ENCODE measurements at places on chromosomes 11 and 22.
A peak's percentile ranks its signal among the peaks of the same experiment; 100 is the strongest.

DNA sequence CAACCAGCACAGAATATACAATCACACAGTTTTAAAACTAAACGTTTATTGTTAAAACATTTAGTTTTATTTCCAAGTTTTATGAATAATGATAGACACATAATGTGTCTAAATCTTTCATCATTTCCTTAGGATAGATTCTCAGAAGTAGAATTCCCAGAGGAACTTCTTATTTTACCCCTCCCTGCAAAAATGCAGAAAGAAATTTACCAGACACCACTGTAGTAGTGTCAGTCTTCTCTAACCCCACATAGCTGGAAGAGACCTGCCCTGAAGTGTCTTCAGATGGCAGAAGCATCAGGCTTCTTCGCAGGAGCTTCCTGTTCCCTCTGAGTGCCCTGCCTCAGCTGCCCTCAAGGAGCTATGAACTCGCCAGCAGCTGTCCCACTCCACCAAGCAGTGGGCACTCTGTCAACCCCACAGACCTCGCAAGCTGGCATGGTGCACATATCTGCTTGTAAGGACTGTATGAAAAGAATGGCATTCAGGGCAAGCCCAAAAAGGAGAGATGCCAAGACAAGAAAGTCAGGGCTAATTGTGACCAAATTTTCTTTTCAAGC, 28.5 kb upstream of the PAK1 start:
- no peak for DNase-seq

DNA sequence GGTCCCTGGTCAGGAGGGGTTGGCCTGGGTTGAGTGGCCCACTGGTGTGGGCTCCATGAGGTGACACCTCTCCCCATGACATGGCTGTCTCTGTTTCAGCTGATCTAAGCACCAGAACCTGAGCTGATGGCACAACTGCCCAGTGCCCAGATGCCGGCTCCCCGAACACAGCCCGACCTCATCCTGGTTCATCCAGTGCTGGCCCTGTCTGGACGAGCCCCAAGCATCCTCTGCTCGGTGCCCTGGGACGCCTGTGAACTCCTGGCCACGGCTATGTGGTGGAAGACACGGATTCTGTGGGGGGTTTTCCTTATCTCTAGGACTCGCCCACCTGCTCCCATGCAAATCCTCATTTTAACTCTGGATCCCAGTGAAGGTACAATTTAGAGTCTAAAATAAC, 389.2 kb downstream of the SHANK2 start:
- no peak for DNase-seq

DNA sequence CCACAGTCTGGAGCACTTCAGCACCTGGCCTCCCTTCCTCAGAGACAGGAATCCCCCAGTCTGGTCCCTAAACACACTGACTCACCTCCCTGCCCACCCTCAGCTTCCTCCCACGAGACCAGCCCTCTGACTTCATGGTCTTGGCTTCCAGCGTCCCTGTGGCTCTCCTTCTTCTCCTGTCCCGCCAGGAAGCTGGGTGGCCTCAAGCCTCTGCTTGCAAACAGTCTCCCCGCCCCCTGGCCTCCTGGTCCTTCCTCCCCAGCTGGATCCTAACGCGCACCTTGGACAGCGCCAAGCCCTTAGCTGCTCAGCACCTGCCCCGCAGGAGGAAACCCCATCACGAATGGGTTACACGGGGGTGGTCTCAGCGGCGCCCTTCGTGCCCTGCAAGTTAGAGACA, 4.5 kb downstream of the NCF4 start:
- DNase-seq = no peak

DNA sequence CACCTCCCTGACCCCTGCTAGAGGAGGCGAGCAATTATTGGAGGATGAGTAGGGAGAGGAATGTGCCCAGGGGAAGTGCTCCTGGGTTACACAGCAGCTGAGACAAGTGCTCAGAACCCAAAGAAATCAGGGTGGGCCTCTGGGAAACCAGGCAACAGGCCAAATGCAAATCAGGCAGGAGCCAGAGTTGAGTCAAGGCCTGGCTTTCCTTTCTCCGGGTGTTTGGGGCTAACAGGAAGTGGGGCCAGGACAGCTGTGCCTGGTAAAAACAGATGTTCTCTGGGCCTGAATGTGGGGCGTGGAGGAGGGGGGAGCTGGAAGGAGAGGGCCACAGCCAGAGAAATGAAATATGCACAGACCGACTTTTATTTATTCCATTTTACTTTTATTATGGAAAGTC, 22.0 kb downstream of the MFNG start:
- DNase-seq = no peak

- DNase-seq = no peak
These were observed 53.5 kb upstream of the EIF3M start for GRCh38 chr11:32529994-32530588.

- DNase-seq = no peak
These were observed 207.9 kb downstream of the FAT3 start for GRCh38 chr11:92432515-92432914.

DNA sequence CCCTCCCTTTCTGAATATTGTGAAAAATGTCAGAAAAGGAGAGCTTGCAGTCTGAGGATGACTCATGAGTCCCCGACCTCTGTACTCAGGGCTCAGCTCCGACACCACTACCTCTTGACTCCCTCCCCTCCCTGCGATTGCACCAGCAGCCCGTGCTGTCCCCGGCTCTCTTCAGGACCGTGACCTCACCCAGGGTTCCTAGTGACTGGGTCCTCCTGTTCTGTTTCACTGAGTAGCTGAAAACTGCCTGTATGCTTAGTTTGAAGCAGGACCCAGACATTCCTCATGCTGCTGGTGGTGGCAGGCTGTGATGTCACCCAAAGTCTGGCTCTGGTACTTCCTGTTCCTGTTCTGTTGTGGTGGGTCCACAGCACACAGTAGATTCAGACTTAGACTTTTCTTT, 11.7 kb downstream of the PHRF1 start:
- DNase-seq = peak; percentile 82

DNA sequence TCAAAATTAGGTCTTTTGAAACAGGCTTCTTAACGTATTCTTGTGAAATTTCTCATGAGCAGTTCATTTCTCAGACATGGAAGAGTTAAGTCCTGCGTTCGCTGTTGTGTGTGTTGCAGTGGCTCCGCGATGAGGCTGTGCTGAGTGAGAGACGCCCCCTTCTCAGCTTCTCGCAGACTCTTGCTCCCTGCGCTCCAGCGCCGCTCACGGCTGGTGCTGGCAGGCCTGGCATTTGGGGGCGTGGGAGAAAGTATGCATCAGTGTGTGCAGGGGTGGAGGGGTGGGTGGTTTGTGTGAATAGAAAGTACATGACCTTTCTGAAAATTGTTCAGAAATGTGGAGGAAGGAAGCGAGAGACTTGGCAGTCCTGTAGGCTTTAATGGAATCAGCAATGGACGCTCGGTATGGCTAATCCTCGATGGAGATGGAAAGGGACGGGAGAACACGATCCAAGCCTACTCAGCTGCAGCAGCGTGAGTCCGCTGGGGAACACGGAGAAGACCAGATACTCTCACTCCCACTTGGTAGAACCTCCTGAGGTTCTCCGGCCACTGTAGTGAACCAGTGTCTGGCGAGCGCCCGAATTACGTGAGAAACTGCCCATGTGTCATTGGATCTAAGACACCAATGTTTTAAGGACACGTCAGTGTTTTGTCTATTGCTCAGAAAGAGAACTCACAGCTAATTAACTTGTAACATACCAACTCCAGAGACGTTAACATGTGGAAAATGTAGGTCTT, 5.9 kb downstream of the TAB1 start:
- DNase-seq = no peak

DNA sequence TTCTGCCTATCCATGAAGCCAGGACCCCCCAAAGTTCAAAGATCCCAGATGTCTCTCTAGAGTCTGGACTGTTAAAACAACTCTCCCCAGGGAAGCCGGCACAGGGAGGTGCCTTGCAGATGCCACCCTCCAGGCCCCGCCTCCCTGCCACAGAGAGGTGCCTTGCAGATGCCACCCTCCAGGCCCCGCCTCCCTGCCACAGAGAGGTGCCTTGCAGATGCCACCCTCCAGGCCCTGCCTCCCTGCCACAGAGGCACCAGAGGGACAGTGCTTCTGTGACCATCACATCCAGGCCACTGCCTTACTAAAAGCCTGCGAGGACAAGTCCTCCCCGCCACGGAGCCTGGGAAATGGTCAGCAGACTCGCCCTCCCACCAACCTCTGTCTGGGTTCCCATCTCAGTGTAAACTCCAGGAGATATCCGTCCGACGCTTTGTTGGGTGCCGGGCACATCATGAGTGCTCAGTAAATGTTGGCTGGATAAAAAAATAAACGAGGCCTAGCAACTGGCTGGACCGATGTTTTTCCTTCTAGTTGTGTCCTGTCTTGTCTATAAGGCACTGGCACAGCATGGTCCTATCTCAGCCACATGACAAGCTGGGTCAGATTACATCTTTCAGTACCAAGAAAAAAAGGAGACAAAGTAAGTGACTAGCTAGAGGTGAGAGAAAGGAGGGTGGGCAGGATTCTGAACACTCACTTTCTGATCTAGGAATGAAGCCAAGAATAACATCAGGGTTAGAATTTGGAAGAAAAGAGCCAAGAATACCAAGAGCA, 91.2 kb upstream of the CSNK2A3 start:
- no peak for DNase-seq

DNA sequence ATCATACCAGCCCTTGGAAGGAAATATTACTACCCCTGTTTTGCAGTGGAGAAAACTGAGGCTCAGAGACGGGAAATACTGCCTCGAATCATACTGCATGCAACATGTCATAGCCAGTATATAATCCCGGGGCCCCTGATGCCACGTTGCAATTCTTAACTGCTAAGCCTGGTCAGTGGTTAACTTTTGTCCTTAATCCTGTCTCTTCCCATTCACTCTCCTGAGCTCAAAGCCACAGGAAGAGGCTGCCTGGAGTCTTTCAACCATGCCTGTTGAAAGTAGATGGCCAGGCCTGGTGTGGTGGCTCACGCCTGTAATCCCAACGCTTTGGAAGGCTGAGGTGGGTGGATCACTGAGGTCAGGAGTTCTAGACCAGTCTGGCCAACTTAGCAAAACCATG, 166.6 kb downstream of the MIAT start:
- no peak for DNase-seq

DNA sequence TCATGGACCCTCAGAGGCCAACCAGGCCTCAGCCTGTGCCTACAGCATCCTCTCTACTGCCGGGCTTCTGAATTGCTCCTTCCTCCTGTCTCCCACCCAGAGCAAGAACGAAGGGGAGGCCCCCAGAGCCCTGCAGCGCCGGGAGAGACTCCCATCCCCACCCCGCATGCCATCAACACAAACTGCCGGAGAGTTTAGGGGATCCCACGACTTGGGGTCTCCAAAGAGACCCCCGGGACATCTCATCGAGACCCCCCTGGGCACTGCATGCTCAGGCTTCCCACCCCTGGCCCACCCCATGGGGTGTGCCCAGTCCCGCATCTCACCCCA, 8.3 kb upstream of the CD81 start:
- no peak for DNase-seq

- no peak for DNase-seq
These were observed 174.1 kb downstream of the CSNK2A3 start for GRCh38 chr11:11178671-11179638.

- no peak for DNase-seq
These were observed 532.9 kb upstream of the B3GAT1 start for GRCh38 chr11:134944986-134945385.

GRCh38 chr11:76810151-76810853, 27.1 kb downstream of the TSKU start:
- DNase-seq = no peak

DNA sequence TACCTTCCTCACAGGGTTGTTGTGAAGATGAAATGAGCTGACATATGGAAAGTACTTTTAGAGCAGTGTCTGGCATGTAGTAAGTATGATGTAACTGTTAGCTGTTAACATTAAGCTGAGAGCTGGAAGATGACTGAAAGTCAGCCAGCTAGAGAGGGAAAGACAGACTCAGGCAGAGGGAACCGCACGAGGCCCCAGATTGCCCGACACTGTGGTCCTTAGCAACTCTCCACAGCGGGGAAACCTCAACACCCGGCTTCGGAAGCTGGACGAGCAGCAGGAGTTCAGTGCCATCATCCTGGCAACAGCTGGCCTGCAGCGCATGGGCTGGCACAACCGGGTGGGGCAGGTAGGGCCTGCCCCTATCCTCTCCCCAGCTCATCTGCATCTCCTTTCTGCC, 6.5 kb downstream of the HMBS start:
- DNase-seq = no peak

GRCh38 chr11:72627594-72628281, 46.5 kb downstream of the PDE2A start:
- DNase-seq = no peak

DNA sequence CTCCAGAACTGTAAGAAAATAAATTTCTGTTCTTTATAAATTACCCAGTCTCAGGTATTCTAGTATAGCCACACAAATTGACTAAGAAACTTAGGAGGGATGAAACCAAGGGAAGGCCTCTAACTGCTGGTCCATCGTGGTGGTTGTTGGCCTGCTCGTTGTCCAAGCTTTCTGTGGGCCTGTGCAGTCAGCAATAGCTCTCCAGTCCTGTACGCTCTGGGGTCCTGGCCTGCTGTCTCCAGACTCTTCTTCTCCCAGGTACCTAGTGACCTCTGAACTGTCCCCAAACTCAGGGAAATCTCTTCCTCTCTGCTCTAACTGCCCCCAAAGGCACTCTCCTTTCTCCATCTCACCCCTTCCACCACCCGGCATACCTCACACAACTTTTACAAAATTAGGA, 5.7 kb upstream of the VSIG10L2 start:
- DNase-seq = no peak

DNA sequence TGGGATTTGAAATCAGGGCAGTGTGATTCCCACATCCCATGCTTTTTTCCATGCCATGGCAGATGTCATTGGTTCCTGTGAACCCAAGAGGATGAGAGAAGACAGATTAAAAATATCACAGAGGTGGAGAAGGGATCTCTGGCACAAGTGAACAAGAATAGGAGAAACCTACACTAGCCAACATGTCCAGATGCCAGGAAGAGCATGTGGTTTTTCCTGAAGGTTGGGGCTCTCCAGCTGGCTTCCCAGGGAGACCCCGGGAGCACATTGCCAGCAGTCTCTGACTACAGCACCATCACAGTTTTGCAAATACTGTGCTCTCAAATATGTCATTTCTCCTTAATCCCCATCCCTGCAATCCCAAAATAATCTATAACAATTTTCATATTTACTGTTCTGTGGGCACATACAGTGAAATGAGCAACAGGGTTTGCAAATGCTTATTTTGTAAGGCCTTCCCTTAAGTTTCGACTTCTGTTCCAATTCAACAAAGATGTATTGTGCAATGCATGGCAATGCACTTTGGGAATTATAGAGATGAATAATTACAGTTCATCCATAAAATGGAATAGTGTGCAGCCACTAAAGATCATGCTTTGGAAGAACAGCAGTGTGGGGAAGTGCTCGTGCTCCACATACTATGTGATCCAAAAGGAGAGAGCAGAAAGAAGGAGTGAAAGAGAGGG, 4.8 kb downstream of the ANKK1 start:
- DNase-seq = no peak

- DNase-seq = no peak
These were observed 351.0 kb upstream of the B3GAT1 start for GRCh38 chr11:134763030-134763388.

- no peak for DNase-seq
These were observed 277.3 kb upstream of the FAT3 start for GRCh38 chr11:91947215-91947820.

- DNase-seq = no peak
These were observed 91.3 kb downstream of the CDKN1C start for GRCh38 chr11:2794046-2794967.

Measured in activated CD8-positive, alpha-beta memory T cell treated with anti-CD3 and anti-CD28 coated beads, Interleukin-2, amount 50 U/mL, for 48 hours (primary cell).